CD8-positive, alpha-beta memory T cell (primary cell): ENCODE measurements at places on chromosomes 7 and 10. TPM values are rescaled to one million over a fixed set of nuclear protein-coding genes. Genes with fewer than 3 reads are reported as not detected.

The PNLIPRP3 gene
- not detected for polyA plus RNA-seq

GRCh38 chr7:84801396-84801795 lies 385.5 kb downstream of the SEMA3D start:
- DNase-seq: no peak

DNA sequence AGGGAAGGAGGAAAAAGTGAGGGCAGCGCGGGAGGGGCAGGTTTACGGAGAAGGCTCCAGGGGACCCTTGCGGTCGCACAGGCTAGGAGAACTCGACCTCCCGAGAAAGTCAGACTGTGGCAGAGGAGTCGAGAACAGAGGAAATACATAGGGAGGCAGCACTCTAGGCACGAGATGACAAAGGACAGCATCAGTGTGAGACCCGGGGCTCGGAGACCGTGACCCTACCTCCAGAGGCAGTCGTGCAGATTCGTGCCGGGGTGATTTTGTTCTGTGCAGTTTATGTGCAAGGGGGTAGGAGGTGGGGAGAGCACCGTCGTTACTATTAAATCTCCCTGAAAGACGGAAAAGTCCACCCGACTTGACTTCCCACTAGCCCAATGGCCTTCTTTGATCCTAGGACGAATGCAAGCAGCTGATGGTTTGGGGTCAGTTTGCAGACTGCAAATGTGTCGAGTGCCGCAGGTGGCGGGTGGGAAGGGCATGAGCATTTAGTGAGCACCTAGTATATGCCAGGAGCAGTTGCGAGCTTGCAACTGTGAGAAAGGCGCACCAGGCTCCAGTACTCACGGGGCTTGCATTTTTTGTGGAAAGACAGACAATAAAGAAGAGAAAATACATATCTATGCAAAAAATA lies 674 bp upstream of the OSBPL3 start:
- DNase-seq: peak; percentile 13

- DNase-seq: peak; percentile 31
Measured at GRCh38 chr10:89206402-89207180, 526 bp downstream of the CH25H start.
